ENCODE measurements at places on chromosomes 3 and 15.

- DNase-seq = no peak
These were observed 39.0 kb upstream of the THRB start for GRCh38 chr3:24533561-24534193.

DNA sequence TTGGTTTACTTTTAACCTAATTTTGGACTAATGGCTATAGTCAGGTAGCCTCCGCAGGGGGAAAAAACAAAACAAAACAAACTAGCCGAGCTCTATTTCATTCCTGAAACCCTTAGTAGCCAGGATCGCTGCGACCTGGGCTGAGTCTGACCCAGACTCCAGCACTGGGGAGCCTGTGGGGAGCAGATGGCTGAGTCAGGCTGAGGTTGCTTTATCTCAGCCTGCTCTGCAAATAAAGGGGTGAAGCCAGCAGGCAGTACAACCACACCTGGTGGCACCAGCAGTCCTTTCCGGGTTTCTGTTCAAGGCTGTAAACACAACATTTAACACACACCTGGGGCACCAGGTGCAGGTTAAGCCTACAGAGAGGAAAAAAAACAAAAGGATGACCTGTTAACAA is 27.3 kb downstream of the ABHD2 start:
- no peak for DNase-seq

- no peak for DNase-seq
These were observed 274.5 kb downstream of the ZBTB20 start for GRCh38 chr3:114872588-114872987.

- DNase-seq = no peak
These were observed 25.6 kb upstream of the NR2E3 start for GRCh38 chr15:71784719-71785118.

GRCh38 chr3:127081001-127081720 is 98.2 kb downstream of the PLXNA1 start:
- no peak for DNase-seq

GRCh38 chr15:81945014-81945615 is 100.7 kb downstream of the MEX3B start:
- no peak for DNase-seq

GRCh38 chr3:71450162-71450561 is 133.4 kb downstream of the FOXP1 start:
- no peak for DNase-seq

DNA sequence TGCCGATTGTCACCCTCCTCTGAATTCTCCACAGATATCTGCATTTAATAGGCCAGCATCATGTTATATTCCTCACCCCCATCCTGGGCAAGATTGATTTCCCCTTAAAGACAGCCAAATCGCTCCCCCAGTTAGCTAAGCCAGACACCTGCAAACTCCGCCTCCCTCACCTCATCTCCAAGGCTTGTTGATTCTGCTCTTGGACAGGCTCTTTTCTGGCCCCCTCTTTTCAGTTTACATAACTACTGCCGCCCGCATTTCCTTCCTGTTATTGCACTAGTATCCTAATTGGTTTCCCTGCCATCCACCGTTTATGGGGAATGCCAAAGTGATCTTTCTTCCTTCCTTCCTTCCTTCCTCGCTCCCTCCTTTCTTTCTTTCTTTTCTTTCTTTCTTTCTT is 214.7 kb upstream of the MRPL3 start:
- DNase-seq = no peak

DNA sequence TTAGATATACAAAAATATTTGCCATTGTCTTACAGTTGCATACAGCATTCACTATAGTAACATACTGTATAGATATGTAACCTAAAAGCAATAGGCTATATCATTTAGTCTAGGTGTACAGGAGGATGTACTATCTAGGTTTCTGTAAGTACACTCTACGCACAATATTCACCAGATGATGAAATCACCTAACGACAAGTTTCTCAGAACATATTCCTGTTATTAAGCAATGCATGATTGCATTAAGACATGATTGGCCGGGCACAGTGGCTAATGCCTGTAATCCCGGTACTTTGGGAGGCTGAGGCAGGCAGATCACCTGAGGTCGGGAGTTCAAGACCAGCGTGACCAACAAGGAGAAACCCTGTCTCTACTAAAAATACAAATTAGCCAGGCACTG is 14.5 kb upstream of the PRKCI start:
- DNase-seq = no peak

- no peak for DNase-seq
These were observed 60.7 kb downstream of the FSIP1 start for GRCh38 chr15:39721893-39722292.

GRCh38 chr3:59803268-59803667 is 753.4 kb upstream of the CFAP20DC start:
- DNase-seq = no peak

GRCh38 chr3:162096874-162097273 is 600.3 kb downstream of the OTOL1 start:
- DNase-seq = no peak

- no peak for DNase-seq
These were observed 74.0 kb downstream of the AKAP13 start for GRCh38 chr15:85454403-85454802.

DNA sequence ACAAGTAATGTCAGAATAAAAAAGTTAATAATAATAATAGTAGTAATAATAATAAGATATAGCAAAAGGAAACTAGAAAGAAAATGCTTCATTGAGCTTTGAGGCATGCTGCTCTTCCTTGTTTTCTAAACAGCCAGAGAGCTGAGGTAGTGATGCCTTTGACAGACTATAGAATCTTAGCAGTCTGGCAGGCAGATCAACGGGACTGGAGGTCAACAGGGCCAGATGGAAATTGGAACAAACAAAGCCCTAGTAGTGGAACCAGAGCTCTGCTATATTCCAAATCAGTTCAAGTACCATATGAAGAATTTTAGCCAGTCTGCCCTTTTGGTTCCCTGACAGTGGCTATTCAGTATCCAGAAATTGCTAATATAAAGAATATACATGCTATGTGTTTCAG is 278.6 kb downstream of the NLGN1 start:
- DNase-seq = no peak

DNA sequence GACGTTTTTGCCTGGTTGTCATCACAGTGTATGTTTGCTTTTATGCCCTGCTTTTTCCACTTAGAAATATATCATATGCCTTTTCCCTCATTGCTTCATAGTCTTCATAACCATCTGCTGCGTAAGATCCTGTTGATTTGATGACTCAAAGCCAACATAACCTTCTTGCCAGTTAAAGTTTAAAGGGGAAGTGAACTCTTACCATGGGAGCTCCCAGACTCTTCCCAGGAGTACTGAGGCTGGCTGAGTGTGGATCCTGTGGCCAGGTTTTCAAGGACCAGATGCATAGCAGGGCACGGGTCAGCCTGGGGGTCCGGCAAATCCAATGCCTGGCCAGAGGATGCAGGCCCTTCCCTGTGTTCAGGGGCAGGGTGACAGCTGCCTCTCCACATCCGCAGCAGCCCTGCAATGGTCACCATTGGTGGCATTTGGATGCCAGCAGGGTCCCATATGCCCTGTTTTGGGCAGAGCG is 42.0 kb upstream of the SACM1L start:
- DNase-seq = peak; percentile 83

DNA sequence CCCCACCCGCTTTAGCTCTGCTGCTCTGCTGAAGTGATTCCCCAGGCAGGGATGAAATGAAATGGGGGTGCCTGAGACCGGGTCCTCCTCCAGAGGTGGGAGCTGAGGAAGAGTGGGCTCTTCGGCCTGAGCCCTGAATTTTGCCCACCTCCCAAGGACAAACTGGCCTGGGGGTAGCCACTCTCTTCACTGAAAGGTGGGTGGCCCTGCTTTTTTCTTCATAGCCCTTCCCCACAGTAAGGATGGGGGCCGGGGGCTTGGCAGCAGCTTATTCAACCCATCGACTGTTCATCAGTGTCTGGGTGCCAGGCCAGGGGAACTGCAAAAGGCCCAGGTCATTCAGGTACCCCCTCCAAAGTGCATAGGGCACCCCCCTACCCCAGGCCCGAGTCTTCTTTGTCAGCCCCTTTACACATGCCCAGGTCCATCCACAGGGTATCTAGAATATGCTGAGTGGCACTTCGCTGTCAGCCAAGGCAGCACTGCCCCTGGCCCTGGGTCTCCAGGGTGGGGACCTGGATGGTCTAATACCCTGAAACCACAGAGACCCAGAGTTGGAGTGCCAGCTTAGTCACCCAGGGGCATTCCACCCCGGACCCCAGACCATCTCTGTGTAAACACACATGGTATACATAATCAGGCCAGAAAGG is 7.9 kb downstream of the SCN5A start:
- no peak for DNase-seq

GRCh38 chr3:111856501-111856900 is 2.6 kb upstream of the PHLDB2 start:
- no peak for DNase-seq

GRCh38 chr15:101672298-101672697 is 20.1 kb upstream of the TM2D3 start:
- no peak for DNase-seq

- DNase-seq = no peak
These were observed 97.7 kb upstream of the CHRNA7 start for GRCh38 chr15:31932576-31932975.

DNA sequence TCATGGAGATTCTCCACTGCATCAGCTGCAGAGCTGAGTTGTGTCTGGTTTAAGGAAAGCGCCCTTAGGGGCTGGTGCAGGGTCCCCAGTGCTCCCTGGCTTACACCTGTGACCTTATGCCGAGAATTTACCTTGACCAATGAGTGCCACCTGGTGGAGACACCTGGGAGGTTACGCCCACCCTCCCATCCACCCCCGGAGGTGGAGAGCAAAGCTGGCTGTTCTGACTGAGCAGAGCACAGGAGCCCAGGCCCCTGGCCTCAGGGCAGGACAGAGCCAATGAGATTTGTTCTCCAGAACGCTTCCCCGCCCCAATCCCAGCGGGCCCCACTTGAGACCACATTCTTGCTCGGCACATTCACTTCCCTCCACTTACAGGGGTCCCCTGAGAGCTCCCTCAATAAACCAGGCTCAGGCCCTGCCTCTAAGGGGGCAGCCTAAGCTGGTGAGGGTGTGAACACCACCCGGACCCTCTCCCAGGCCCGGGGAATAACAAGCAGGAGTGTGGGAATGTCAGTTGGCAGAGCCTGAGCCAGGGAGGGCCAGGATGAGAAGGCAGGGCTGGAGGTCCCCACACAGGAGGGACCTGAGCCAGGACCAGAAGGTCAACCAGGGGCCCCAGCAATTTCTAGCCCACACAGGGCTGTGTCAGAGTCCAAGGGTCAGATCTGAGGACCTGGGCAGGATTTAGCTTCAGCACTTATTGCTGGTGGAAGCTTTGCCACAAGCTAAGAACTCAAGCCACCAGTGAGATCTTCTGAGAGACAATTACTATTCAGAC is 117.1 kb downstream of the TPRA1 start:
- no peak for DNase-seq

DNA sequence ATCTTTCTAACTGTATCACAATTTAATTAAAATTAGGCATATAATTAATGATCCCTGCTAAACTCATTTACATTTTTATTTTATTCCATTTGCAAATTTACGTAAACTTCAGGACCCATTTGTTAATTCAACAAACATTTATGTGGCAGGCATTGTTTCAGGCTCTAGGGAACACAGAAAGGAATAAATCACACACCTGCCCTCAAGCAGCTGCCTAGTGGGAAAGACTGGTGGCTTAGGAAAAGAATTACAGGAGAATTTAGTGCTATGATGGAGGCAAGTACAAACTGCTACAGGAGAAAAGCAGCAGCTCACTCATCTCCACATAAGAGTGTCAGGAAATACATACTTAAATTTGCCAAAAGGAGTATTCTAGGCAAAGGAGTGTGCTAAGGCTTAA is 11.2 kb downstream of the CBLB start:
- no peak for DNase-seq

- no peak for DNase-seq
These were observed 80.1 kb downstream of the MYO1E start for GRCh38 chr15:59292442-59293151.

GRCh38 chr3:141336672-141337522 is 31.4 kb upstream of the ZBTB38 start:
- peak; percentile 17 for DNase-seq

GRCh38 chr15:55907797-55908196 is 85.6 kb downstream of the NEDD4 start:
- DNase-seq = peak; percentile 95

GRCh38 chr15:70920981-70921696 is 28.5 kb downstream of the LRRC49 start:
- DNase-seq = no peak

DNA sequence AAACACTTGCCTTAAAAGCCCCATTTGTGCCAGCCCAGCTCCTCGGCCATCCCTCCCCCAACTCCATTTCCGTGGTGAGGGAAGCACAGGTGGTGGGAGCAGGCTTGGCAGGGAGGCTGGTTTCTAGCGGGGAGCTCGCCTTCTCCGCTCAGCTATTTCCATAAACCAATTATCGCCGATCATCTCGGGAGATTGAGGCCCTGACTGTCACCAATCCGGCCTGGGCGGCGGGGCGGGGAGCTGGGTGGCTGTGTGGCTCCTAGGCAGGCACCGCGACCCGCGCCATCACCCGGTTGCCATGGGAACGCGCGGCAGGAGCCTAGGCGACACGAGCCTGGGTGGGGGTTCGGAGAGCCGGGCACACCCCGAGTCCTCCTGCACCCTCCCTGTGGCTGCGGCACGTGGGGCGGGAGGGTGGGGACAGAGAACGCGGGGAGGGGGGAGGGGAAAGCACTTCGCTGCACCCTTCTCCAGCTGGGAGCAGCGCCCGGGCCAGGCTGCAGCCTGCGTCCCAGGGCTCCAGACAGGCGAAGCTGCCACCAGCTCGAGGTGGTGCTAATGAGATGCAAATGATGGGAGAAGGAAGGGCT is 9.3 kb downstream of the CCDC33 start:
- DNase-seq = no peak

GRCh38 chr3:136069933-136070332 is 104.4 kb downstream of the PPP2R3A start:
- no peak for DNase-seq

- no peak for DNase-seq
These were observed 232.6 kb downstream of the OPA1 start for GRCh38 chr3:193825617-193826016.

DNA sequence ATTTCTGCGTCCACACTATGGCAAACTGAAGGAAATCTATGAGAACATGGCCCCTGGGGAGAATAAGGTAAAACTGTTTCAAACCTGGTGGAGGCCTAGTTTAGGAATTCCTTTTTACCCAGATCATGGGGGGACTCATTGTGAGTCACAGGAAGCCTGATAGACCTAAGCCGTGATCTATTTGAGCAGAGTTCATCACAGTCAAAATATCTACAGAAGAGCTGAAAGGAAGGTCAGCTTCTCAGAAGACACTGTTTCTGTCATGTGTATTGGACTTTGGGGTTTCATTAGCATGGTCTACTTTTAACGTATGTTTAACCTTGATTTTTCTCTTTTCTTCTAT is 1.3 kb downstream of the PSMD2 start:
- no peak for DNase-seq

DNA sequence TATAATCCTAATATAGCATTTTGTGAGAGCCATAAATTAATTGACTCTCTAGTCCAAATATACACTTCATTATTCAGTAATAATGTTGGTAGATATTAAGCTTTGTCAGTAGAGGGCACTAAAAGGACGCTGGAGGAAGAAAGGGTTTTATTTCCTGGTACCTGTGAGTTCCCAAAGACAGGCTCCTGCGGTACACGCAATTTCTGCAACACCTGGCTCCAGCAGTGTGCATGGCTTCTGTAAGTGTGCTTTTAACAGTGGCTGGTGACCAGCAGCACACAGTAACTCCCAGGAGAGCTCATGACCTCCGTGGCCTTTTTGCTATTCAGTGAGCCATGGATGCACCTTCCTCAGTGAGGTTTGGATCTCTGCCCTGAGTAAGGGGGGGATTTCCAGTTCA is 338.3 kb upstream of the ZNF385D start:
- no peak for DNase-seq
